Naive thymus-derived CD8-positive, alpha-beta T cell (primary cell): ENCODE measurements at places on chromosomes 12 and 14. TPM values are rescaled to one million over a fixed set of nuclear protein-coding genes. Genes with fewer than 3 reads are reported as not detected.

Gene VRTN
- not detected for total RNA-seq

Gene DEPDC4
- total RNA-seq = 0.81 TPM

DNA sequence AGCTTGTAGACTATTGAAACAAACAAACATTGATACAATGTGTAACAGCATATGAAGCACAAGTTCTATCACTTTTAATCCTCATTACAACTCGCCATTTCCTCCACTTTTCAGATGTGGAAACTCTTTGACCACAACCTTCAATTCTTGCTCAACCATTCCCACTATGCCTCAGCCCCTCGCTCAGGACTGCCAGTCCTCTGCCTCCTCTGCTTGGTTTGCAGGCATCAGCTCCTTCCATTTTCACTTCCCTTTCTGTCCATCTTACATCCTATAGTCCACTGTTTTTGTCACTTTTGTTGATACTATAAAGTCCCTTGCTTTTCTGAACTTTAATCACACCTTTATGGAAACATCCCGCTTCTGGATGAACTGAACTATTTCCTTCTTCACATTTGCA lies 28.2 kb upstream of the CD27 start:
- peaks cover 6% of the 10 kb centered on the region for H3K4me1 ChIP-seq
- H3K36me3 ChIP-seq = no peaks in the 10 kb centered on the region
- DNase-seq = no peak
- no peaks in the 10 kb centered on the region for H3K27me3 ChIP-seq
- no peak overlapping the region for H3K27ac ChIP-seq

GRCh38 chr14:70711451-70711850 lies 69.7 kb downstream of the TTC9 start:
- no peak for DNase-seq
- H3K27me3 ChIP-seq = no peaks in the 10 kb centered on the region
- no peak overlapping the region for H3K4me3 ChIP-seq
- H3K4me1 ChIP-seq = peaks cover 14% of the 10 kb centered on the region
- H3K27ac ChIP-seq = no peak overlapping the region
